Effector memory CD4-positive, alpha-beta T cell (primary cell): ENCODE measurements at places on chromosomes 5 and 9.

DNA sequence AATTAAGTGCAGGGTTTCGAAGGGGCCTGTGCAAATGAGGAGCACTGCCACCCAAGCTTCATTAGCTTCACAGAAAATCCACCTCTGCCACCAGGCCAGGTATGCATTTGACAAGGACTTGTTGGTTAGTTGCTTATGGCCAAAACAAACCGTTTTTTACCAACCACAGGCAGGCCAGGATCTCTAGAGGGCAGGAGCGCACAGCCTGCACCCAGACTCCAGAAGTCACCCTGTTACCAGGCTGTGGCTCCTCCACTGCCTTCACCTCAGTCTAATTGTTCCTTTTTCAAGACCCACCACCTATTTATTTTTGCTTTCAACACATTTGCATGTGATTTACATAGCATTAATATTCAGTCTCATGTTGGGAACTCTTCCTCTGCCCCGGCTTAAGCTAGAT lies 78.3 kb upstream of the HSPA9 start:
- no peak for DNase-seq

DNA sequence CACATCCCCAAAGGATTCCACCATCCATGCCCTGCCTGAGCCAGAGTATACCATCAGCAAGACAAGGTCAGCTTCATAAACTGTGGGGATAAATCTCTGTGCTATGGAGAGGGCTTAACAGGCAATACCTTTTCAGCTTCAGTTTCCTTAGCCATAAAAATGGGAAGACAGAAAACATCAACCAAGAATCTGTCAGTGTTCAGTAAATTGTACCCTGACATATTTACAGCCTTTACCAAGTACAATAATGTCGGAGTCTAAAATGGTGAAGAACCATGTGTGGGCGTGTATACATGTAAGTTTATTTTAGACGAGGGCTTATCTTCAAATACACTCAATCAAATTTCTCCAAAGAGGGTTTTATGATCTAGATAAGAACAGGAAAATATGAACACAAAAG lies 94.7 kb downstream of the ELAVL2 start:
- no peak for DNase-seq

GRCh38 chr5:142871363-142872193 lies 101.4 kb downstream of the ARHGAP26 start:
- no peak for DNase-seq

- no peak for DNase-seq
These were observed 67.6 kb upstream of the NR5A1 start for GRCh38 chr9:124574534-124575375.

- DNase-seq, result no peak
These were observed 38.8 kb upstream of the PWWP2A start for GRCh38 chr5:160158087-160158486.

DNA sequence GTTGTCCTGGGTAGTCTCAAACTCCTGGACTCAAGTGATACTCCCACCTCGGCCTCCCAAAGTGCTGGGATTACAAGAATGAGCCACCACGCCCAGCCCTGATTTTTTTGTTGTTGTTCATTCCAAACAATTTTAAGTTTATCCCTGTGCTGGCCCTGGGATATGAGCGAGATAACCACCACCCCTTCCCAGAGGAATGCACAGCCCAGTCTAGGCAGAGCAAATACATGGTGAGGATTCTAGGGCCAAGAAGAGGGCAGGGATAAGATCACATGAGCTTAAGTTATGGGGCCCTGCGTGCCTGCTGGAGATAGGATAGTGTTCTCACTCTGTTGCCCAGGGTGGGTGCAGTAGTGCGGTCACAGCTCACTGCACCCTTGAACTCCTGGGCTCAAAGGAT lies 21.0 kb upstream of the TOR1B start:
- DNase-seq, result no peak

- no peak for DNase-seq
These were observed 85.0 kb downstream of the ADRB2 start for GRCh38 chr5:148911386-148911785.

DNA sequence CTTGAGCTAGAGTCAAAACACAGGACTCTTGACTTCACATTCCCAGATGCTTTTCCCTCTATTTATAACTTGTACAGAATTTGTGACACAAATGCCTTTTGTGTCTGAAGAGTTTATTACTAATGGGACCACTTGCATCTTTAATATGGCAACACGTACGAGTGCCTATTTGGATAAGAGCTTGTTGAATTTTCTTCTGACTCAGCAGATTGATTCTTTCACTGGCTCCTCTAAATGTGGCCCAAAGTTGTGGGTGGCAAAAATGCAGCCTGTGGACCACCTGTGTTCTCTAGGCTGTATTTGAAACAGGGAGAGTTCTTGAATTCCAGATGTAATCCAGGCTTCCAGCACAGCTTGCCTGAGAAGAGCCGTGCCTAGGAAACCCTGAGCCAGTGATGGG lies 34.1 kb upstream of the ERCC6L2 start:
- no peak for DNase-seq

- DNase-seq, result no peak
These were observed 15.1 kb upstream of the ISOC1 start for GRCh38 chr5:129079496-129079895.

DNA sequence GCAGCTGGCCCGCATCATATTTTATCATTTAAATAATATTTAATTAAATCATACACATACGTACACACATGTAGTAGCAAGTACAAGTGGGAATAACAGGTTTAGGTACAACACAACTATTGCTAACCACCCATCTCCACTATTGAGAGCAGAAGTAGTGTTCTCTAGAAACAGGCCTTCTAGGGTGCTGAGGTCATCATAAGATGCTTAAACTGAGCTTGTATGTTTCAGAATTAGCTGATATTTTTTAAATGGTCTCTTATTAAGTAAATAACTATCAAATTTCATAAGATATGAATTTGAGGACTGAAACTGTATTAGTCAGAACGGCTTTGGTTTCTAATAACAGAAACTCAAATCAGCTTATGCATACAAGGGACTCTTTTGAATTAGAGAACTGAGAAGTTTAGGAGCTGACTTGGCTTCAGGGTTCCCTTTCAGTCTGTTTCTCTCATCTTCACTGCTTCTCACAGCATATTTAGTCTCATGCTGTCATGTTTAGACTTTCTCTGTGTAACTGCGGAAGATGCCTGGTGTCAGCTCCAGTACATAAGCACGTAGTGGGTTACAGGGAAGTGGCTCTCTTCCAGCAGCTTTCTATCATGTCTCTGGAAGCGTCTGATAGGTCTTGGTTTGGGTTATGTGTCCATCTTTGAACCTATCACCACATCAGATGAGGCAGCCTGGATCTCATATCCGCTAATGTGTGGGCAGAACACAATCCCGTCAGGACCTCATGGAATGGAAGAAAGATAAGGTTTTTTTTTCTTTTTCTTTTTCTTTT lies 25.0 kb upstream of the OCLN start:
- no peak for DNase-seq

GRCh38 chr9:617445-618085 lies 223.9 kb upstream of the DMRT1 start:
- DNase-seq, result no peak

GRCh38 chr5:176714067-176714466 lies 66.8 kb downstream of the TSPAN17 start:
- DNase-seq, result no peak

DNA sequence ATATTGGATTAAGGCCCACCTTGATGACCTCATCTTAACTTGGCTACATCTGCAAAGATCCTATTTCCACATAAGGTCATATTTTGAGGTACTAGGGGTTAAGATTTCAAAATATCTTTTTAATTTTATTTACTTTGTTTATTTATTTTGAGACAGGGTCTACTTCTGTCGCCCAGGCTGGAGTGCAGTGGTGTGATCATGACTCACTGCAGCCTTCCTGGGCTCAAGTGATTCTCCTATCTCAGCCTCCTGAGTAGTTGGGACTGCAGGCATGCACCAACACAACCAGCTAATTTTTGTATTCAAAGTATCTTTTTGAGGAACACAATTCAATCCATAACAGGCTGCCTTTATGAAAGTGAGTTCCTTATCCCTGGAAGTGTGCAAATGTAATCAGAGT lies 212.3 kb downstream of the PALM2AKAP2 start:
- no peak for DNase-seq

- no peak for DNase-seq
These were observed 460.8 kb downstream of the MTRR start for GRCh38 chr5:8329773-8330172.

DNA sequence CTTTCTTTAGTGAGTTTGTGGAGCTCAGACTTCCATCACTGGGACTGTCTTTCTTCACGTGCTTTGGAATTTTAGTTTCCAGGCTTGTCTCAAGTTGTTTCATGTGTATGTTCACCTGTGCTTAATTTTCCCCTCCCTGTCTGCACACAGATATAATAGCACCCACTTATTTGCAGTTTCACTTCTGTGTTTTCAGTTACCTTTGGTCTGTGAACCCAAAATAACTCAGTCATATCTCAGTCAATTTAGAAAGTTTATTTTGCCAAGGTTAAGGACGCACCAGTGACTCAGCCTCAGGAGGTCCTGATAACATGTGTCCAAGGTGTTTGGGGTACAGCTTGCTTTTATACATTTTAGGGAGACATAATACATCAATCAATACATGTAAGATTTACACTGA lies 330.4 kb downstream of the ICE1 start:
- no peak for DNase-seq

GRCh38 chr5:152884006-152884405 lies 478.9 kb upstream of the NMUR2 start:
- DNase-seq, result no peak
